ENCODE measurements at places on chromosomes 5 and 9. TPM values are rescaled to one million over a fixed set of nuclear protein-coding genes. Genes with fewer than 3 reads are reported as not detected.

The NME5 gene
- total RNA-seq, result 1.1 TPM

DNA sequence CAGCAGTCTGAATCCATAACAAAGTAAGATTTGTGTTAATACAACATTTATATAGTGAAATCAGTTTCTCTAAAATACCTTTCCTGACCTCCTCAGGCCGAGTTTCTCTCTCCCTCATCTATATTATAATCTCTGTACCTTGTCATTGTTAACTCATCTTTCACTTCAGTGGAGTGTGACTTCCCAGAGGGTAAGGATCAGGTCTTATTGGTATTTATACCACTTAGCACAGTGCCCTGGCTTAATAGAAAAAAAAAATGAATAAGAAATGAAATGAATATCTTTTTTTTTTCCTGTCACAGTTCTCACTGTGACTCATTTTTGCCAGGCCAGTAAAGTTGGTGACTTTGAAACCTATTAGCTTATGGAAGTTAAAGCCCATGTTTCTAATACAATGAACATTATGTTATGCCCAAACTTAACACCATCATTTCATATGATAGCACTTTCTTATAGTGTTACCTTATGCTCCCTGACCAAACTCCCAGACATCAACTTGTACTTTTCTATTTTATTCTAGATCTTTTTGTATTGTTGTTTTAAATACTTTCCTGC, 90.1 kb downstream of the NR3C1 start:
- DNase-seq, result no peak

- no peak for DNase-seq
Measured at GRCh38 chr5:132392978-132393825, 23.7 kb downstream of the SLC22A5 start.

- no peak for DNase-seq
Measured at GRCh38 chr5:93606382-93606752, 23.3 kb downstream of the NR2F1 start.

- DNase-seq, result no peak
Measured at GRCh38 chr5:174083056-174083827, 37.7 kb downstream of the NSG2 start.
